ENCODE measurements at places on chromosomes 12 and 14. TPM values are rescaled to one million over a fixed set of nuclear protein-coding genes. Genes with fewer than 3 reads are reported as not detected.

Gene BEGAIN
- 2.2 TPM for total RNA-seq

Gene SDS
- 4.3 TPM for total RNA-seq

Gene DHRS1
- 19.0 TPM for total RNA-seq

Gene FAM181A
- not detected for total RNA-seq

Gene BCL11B
- total RNA-seq, result 0.67 TPM

Gene DIO2
- total RNA-seq, result 3.3 TPM

Gene OASL
- total RNA-seq, result 8.1 TPM

Gene CCND2
- 93.0 TPM for total RNA-seq

Gene KRT74
- total RNA-seq, result not detected

Gene PIP4P1
- total RNA-seq, result 28.0 TPM

Gene FRMD6
- 19.0 TPM for total RNA-seq

Gene LTB4R2
- total RNA-seq, result 7.2 TPM

Gene SMOC1
- total RNA-seq, result 0.93 TPM

Gene NINJ2
- total RNA-seq, result 18.5 TPM

Gene PRH2
- total RNA-seq, result not detected

Gene PDE3A
- 8.0 TPM for total RNA-seq

Gene SBNO1
- total RNA-seq, result 28.5 TPM

Gene RHEBL1
- 0.42 TPM for total RNA-seq

Gene HCFC2
- total RNA-seq, result 19.6 TPM

Gene SLCO1A2
- not detected for total RNA-seq

Gene GPR135
- 7.5 TPM for total RNA-seq

Gene VWF
- 733 TPM for total RNA-seq

Gene DIO3
- total RNA-seq, result 6.4 TPM

Gene CACNA2D4
- total RNA-seq, result 8.8 TPM

Gene RD3L
- total RNA-seq, result not detected

Gene NGB
- total RNA-seq, result not detected

Gene FAM90A1
- 0.48 TPM for total RNA-seq

Gene MUCL1
- not detected for total RNA-seq

Gene GUCY2C
- total RNA-seq, result not detected

Gene OVCH1
- total RNA-seq, result 0.90 TPM

Gene SMIM41
- 0.45 TPM for total RNA-seq

Gene LAG3
- 1.3 TPM for total RNA-seq

Gene ACOT6
- not detected for total RNA-seq

Gene TMTC1
- total RNA-seq, result 107 TPM

Gene NKX2-1
- total RNA-seq, result not detected

Gene CYP46A1
- 3.1 TPM for total RNA-seq

Gene ZC2HC1C
- total RNA-seq, result 3.1 TPM

Gene RIPK3
- total RNA-seq, result 12.7 TPM

Gene SDR9C7
- total RNA-seq, result not detected

Gene ZNF384
- 39.3 TPM for total RNA-seq

Gene PLEK2
- total RNA-seq, result 0.64 TPM

Gene IGF1
- total RNA-seq, result 415 TPM

Gene DNAI7
- not detected for total RNA-seq

Gene KRT85
- total RNA-seq, result not detected

Gene CLEC4E
- 11.3 TPM for total RNA-seq

Gene TAS2R20
- total RNA-seq, result 1.5 TPM

Gene STYK1
- total RNA-seq, result not detected

Gene OAS3
- 34.7 TPM for total RNA-seq

Measured in mesenteric fat pad (tissue), 1 donor.